ENCODE measurements at places on chromosomes 4 and X.

- no peak for DNase-seq
These were observed 248.3 kb upstream of the MAD2L1 start for GRCh38 chr4:120314969-120315368.

GRCh38 chr4:153398713-153399112, 54.2 kb downstream of the MND1 start:
- no peak for DNase-seq

DNA sequence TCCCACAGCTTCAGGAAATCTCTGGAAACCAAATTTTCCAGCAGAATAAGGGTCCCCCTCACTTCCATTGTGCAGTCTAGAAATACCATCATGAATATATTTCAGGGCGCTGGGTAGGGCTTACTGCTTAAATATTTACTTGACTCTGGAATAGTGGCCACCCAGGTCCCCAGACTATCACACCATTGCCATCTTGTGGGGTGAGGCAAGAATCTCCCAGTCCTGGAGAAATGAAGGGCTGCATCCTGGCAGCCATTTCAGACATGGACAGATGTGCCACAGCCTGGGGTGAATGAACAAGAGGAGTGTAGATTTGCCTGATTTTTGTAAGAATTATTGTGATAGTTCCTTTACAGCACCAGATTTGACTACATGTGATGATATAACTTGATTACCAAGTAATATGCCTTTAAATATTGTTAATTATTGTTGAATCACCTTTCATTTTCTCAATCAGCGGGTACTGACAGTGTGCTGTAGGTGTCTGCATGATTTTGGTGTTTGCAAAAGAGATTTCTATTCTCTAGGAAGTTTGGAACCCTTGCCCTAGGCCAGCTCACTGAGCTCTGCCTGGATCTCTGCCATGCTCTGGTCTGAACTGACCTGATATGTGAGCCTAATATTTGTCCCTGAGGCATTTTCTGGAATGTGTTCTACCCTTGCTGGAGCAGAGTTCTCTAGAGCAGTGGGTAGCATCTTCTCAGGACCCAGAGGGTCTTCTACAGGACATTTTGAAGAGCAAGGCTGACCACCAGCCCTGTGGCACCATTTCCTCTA, 183.4 kb downstream of the KIT start:
- peak; percentile 36 for DNase-seq

DNA sequence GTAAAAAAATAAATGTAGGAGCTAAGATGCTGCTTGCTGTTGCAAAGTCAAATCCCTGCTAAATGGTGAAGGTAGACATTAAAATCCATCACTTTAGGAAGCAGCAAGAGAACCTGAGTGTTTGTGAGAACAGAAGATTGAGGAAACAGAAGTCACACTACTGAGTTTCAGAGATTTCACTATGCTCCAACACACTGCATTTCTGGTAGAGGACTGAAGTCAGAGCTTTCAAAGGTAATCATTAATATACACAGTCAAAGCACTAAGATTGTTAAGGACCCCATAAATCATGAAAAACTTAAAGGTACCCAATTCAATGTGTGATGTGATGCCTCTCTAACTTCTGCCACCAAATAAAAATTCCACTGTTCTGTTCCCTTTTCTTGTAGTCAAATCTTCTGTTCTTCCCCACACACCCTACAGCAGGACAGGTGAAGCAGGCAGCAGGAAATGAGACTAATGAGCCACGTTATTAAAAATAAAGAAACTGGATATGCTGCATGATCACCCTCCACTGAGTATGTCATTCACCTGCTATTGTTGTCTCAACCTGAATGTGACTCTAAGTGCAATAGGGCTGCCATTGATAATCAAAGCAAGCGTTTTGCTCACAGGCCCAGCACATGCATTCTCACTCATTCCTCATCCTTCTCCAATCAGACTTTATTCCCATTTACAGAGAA, 28.9 kb upstream of the APELA start:
- no peak for DNase-seq

DNA sequence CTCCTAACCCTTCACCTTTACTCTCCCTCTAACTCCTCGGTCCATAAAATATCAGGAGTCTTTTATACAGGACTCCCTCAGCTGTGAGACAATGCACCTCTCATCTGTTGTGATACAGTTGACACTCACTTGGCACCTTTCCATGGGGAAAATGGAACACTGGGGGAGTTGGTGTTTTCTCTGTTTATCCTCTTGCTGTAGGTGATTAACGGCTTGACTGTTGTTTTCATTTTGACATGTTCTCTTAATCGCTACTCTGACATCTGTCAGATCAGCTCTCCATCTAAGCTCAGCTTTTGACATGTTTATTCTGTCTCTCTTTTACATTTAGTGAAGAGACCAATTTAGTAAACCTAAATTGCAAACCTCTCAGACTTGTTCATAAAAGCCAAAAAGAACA, 604.8 kb downstream of the TRAM1L1 start:
- no peak for DNase-seq

DNA sequence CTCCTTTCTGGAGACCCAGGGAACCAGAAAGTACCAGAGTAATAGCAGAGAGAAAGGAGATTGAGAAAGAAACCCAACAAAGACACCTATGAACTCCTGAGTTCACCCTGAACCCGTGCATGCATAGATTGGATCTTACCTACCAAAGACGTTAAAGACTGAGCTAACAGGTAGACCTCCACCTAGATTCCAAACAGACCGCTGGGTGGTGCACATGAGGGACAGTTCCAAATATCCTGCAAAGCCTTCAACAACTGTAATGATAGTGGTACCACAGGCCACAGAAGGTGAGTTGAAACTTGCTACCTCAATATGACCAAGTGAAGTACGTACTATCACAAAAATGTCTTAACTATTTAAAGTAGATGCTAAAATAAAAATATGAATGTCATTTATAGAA, 34.0 kb upstream of the NR0B1 start:
- no peak for DNase-seq

Data from suppressor macrophage (primary cell).